ENCODE measurements at places on chromosomes 2 and 18.

GRCh38 chr18:54946149-54946581 lies 13.1 kb downstream of the CCDC68 start:
- no peak for DNase-seq

DNA sequence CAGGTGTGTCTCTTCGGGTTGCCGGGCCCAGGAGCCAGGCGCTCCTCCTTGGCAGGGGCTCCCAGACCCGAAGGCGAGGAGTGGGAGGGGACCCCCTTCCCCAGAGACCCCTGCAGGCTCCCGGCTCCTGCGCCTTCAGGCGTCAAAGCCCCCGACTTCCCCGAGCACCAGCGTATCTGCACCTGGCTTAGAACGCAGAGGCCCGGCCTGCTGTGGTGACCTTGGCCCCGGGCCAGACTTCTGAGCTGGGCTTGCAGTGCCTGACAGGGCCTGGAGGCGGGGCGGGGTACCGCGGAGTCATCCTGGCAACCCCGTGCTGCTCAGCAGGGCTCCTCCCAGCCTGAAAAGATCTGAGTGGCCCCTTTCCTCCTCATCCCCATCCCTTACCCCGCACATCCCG lies 27.0 kb downstream of the SKA1 start:
- DNase-seq: no peak

DNA sequence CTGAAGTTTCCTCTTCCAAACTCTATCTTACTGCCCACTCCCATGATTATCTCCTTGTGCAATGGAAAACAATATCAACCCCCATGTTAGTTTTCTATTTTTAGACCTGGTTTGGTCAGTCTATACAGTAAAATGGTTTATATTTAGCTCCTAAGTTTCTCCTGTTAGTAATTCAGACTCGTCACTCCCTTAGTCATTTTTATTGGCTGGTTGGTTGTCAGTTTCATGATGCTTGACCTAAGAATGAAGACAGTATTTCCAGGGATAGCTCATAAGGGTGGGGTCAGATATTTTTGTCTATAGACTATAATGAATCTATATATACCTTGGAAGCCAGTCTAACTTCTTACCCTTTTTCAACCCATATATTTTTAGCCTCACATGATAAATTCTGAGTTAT lies 61.4 kb upstream of the NEUROD1 start:
- DNase-seq: no peak

- no peak for DNase-seq
Observed at GRCh38 chr2:25897506-25897905, 19.2 kb upstream of the ASXL2 start.

- DNase-seq: no peak
Observed at GRCh38 chr2:3464401-3465005, 54.8 kb downstream of the ADI1 start.

DNA sequence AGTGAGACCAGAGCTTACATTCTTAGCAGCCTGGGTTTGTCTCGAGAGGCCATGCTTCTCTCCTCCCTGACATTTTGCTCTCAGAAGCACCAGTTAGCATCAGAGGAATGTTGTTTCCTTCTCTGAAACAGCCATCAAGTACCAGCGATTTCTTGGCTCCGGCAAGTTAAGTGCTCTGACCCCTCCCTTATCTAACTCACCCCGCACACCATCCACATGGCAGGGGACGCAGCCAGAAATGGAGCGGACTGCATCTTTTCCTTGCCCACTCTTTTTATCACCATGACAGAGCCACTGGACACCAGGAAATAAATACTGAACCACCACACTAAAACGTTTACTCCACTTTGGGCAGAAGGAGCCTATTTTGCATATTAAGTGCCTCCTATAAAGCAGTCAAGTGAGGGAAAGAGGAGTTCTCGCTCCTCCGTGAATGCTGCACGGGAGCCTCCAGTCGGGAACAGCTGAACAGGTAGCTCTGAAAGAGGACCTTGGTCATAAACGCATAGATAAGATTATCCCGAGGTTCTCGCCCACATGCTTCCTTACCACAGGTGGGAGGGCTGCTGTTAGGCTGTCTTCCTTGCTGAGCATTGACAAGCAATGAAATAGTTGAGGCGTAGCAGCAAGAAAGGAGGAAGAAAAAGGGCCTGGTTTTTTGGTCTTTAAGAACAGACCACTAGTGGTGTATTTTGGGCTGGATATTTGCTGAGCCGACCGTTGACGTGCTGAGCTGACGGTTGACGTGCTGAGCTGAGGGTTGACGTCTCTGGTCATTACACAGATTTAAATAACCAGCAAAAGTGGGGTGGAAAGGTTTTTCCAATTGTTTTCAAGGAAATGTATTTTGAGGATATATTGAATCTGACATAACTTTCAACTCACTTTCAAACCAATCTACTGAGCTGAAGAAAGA lies 71.4 kb upstream of the ITGB6 start:
- DNase-seq: no peak

DNA sequence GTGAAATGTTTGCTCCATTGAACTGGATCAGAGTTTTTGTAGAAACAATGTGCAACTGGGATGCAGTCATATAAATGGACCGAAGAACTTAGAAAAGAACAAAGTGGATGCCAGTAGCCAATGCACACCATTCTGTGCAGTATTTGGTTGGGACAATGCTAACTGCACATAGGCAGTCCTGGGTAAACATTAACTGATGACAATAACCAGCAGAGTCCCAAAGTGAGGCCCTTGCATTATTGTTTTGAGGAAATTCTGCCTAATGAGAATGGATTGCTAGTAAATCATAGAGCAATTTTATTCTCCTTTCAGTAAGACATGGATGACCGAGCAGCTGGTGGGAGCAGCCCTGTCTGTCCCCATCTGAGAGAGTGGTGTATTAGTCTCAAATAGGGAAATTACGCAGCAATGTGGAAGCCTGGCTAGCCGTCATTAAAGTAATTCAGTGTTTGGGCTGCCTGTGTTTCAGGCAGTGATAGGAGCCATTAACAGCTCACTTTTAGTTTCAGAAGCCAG lies 94.9 kb downstream of the KCTD1 start:
- no peak for DNase-seq

DNA sequence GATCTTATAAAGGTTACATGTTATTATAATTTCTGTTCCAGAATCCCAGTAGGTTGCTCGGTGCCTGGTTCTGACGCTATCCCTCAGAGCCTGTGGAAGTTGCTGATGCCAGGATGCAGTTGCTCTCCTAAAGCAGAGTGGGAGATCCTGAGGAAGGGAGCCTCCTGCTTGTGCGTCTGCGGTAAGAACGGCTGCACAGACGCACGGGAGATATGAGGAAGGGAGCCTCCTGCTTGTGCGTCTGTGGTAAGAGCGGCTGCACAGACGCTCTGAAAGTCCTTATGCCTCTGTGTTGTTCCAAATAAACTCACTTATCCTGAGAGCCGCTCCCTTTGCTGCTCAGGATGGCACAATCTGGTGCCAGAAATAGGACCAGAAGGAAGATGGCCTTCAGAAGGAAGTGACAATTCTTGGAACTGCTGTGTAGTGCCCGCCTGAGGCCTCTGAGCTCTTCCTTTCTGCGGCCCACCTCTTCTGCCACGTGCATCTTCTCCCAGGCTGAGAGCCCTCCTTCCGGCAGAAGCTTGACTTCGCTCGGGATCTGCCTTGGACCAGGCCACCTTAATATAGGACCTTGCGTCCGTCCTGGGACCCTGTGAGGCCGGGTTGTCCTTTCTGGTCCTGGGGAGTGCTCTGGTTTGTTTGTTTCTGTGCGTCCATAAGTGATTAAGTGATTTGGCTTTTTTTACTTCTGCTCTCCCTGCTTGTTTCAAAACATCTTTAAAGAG lies 89.5 kb downstream of the RTP5 start:
- DNase-seq: no peak

DNA sequence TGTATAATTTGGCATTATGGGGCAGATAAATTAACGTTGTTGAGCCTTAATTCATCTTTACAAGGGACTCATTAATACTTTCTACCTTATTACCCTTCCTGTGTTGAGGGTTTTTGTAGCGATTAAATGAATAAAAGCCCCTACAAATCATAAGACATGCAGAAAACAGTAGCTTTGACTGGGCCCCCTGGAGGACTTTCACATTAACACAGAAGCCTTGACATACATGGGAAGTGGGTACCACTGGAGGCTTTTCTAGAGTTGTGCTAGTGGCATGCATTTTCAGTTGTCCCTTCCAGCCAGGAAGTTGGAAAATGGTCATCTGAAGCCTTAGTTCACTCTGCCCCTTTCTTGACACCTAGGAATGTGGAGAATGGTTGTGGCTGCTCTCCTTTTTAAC lies 30.2 kb downstream of the MTA3 start:
- DNase-seq: no peak

DNA sequence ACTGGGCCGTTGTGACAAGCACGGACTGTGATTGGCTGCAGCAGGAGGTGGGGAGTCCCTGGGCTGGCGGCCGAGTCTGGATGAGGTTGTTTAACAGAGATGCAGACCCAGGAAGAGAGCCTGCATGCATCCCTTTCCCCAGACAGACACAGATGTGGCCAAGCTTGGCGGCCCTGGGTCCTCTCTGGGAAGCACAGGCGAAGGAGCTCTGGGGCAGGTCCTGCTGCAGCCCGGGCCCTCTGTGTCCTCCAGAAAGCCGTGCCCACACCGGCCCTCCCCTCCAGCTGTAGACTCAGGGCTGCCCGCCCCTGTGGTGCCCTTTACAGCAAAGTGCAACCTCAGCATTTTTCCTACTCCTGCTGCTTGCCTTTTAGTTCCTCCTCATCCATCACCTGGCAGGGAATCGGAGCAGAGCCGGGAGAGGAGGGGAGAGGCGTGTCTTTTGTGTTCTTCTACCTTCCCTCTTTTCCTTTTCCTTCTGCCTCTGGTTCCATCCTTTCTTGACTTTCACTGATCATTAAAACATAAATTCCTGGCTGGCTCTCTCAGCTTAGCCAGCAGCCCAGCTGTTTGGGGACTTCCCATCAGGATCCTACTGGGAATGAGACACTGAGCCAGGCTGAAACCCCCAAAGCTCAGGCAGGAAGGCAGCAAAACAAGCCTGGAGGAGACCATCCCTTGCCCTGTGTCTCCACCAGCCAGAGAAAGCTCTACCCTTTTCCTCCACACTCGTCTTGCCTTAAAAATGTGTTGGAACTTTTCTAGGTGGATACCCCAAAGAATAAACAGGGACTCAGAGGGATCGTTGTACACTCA lies 75.0 kb downstream of the CTIF start:
- DNase-seq: no peak
